ENCODE measurements at places on chromosomes 3 and 15.

DNA sequence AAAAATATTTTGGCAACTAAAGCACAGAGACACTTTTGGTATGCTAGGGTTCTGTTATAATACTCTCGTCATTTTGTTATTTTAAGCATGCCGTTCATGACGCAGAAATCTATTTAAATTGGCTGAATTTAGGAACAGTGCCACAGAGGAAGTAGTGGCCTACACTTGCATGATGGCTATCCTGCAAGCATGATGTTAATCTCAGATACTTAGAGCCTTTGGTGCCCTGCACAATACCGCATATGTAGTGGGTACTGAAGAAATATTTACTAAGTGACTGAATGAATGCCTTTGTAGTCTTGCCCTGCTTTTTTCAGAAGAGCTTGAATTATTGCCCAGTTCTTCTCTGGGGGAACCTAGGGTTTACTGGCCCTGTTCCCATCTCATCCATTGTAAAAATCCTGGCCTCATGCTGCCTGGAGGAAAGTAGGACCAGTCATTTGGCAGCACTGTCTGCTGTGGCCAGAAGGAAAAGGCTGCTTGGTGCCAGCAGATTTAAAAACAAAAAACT, 79.0 kb downstream of the SERPINI1 start:
- peak; percentile 89 for DNase-seq

DNA sequence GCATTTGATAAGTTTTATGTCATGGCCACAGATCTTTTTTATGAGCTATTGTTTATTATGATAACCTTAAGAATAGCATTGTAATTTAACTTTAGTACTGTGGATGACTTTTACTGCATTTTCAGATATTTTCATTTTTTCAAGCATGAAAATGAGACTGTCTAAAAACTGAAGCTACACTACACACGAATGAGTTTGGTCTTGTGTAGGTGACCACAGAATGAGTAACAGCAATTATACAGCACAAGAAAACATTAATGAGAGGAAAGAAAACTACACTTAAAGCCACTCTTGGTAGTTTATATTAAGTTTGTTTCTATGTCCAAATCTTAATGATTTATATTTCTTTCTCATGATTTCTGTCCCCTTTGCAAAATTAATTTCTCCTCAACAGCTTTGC, 809.2 kb downstream of the NAALADL2 start:
- peak; percentile 7 for DNase-seq

- DNase-seq, result no peak
These were observed 61.7 kb upstream of the VGLL3 start for GRCh38 chr3:87052499-87053260.

DNA sequence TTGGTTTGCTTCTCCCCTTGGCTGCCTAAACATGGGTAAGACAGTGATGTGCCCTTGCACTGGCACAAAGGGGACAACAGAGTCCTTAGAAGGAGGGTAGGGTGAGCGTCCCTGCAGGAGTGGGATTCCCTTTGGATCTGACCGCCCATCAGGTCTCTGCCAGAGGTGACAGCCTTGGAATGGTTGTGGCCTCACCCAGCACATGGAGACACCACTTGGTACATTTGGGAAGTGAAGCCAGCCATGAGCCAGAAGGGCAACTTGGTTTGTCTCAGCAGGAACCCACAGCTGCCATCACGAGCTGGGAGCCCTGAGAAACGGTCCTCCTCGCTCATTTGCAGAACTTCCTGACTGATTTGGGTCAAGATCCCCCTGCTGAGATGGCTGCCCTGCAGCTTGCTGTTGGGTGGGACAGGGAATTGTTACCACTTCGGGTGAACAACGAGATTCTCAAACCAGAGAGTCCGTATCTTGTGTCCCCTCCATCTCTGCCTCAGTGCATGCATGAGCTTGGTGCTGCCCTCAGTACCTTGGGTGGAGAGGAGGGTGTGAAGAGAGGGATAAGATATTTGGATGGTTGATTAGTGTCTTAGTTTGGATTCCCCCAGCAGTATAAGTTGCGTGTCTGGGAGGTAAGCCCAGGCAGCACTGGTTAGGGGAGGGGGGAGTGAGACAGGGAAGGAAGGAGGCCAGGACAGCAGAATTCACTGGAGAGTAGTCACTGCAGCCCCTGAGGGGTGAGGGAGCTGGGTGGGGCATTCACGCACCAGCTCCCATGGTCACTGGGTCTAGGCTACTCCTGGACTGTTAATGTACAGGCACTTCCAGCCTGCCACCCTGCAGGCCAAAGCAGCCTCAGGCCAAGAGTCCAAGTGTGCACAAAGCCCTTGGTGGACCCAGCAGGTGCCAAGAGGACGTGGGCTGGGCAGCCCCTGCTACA, 168.8 kb upstream of the TOPAZ1 start:
- no peak for DNase-seq

DNA sequence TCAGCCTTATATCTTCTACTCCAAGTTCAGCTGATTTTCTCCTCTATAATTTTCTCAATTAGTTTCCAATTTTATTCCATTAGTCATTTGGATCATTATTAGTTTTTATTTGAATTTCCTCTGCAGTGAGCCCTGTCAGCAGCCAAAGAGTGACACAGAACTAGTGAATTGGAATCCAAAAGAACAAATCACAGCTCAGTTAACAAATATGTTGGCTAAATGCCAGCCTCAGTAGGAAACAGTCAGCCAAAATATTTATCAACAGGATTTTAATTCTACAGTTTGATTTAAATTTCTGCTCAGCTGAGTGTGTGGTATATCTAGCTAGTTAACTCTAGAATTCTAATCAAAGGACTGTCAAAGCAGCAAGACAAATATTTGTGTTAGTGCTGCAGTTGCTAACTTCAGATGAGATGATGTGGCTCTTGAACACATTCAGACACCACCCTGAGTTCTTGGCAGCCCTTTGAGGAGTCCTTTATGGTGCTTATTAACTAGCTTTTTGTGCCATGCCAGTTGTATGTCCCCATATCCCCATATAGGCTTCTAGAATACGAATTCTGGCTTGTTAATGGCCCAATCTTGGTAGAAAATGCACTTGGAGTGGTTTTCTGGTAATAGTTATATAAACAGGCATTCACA, 194.5 kb downstream of the CPNE4 start:
- peak; percentile 61 for DNase-seq

- no peak for DNase-seq
These were observed 312.9 kb upstream of the RASGRP1 start for GRCh38 chr15:38877471-38877870.

- peak; percentile 56 for DNase-seq
These were observed 272.2 kb upstream of the CHRNA7 start for GRCh38 chr15:31758126-31758525.

DNA sequence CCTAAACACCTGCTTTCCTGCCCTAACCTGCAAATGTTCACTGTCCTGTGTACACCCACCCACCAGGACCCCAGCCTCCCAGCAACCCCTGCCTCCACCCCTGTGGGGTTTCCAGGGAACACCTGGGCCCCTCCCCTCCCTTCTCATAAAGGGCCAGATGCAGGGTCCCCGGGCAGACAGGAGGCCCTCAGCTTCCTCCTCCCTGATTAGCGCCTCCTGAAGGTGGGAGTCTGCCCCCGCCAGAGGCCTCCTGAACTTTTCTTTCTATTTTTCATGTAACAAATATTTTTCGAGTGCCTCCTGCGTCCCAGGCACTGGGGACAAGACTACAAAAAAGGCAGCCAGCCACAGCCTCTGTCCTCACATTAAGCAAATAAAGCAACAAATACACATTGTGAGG, 135.4 kb upstream of the LINGO1 start:
- no peak for DNase-seq

DNA sequence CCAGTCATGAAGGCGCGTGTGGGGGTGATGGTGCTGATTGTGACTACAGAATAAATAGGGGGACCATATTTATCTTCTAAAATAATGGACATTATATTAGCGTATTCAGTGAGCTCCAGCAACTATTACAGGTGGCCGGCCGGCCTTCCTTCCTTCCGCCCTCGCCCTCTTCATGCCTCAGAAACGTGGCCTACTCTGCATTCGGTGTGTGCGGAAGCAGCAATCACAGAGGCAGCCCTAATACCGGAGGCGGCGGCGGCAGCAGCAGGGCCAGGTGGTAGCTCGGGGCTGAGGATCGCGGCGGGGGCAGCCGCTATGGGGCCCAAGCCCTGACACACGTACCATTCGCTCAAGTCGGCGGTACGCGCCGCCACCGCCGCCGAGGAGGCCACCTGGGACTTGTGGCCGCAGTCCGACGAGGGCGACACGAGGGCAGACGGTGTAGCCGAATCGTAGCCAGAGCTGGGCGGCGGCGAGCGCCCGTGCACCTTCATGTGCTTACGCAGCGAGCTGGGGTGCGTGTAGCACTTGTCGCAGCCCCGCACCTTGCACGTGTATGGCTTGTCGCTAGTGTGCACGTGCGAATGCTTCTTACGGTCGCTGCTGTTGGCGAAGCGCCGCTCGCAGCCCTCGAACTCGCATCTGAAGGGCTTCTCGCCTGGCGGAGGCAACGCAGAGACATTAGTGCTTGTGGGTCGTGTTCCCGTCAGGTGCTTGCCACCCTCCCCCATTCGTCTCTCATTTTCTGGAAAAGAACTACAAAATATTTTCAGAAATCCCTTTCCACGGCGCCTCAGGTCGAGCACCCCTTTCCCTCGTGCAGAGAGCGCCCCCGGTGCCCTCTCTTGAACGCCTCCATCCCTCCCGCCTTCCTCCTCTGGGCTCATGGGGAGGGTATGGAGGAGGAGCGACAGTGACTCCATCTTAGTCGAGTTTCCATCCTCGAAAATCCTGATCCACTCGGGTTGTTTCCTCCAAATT, 15.5 kb downstream of the ZIC4 start:
- DNase-seq, result no peak

DNA sequence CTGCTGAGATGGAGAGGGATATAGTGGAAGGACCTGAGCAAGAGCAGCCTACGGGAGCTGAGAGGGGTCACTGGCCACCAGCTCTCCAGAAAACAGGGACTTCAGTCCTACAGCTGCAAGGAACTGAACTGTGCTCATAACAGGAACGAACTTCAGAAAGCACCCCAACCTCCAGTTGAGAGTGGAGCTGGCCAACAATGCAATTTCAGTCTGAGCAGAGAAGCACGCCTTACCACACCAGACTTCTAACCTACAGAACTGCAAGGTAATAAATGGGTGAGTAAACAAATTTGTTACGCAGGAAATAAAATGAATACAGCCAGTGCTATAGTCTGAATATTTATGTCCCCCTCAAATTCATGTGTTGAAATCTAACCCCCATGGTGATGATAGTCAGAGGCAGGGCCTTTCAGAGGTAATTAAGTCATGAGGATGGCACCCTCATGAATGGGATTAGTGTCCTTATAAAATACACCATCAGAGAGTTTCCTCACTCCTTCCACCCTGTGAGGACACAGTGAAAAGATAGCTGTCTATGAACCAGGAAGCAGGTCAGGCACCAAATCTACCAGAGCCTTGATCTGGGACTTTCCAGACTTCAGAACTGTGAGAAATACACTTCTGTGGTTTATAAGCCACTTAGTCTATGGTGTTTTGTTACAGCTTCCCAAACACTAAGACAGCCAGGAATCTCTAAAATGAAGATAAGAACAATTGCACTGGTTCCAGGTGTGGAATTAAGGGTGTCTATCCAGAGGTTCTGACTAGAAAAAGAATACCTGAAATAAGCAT, 58.6 kb downstream of the SYNM start:
- DNase-seq, result no peak

GRCh38 chr3:46492890-46493547, 4.8 kb upstream of the RTP3 start:
- no peak for DNase-seq

Data from astrocyte of the hippocampus (primary cell).